Skin of body (tissue), 3 donors: ENCODE measurements at places on chromosomes 5 and 9.
A peak's percentile ranks its signal among the peaks of the same experiment; 100 is the strongest.

DNA sequence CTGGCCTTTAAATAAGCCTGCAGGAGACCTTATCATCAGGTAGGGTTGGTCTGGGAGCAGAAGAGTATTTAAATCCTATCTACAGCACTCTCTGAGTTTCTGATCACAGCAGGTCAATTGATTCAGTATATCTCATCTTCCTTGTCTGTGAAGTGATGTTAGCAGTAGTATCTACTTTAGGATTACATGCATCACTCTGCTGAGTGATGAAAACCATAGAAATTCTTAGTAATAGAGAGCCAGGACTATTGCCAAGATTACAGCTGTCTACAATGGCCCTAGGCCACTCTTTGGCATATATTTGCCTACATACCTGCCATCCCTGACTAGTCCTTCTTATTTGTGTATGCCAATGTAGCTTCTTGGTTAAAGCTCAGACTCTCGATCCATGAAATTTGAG, 183.8 kb downstream of the ASTN2 start:
- no peak for DNase-seq

- peak; percentile 10 for DNase-seq
Measured at GRCh38 chr9:113631137-113631765, 167.7 kb downstream of the RGS3 start.

DNA sequence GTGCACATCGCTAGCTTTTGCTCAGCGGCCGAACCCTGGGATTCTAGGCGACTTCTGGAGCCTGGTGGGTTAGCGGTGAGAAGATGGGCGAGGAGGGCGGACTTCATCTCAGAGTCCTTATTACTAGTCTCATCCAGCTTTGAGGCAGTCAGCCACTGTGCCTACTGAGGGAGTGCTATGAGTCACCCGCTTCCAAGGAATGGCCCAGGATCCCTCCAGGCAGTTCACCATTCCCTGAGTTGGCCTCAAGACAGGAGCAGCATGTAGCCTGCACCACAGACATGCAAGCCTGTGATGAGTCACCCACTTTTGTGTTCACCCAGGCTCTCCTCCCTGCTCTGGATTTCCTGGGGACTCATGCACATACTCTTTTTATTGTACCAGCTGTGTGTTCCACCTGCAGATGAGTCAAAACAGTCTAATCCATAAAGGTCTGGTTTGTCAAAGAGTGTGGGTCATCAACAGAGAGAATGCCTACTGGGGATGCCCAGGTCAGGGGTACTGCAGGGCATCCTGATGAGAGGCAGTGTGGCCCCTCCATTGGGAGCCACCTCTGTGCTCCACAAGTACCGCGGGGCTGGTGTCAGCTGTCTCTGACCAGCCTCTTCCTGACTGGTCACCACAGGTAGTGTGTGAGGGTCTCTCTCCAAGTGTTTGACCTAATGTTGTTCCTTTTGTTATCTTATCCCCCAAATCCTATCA, 20.2 kb downstream of the SLC22A5 start:
- DNase-seq, result no peak

DNA sequence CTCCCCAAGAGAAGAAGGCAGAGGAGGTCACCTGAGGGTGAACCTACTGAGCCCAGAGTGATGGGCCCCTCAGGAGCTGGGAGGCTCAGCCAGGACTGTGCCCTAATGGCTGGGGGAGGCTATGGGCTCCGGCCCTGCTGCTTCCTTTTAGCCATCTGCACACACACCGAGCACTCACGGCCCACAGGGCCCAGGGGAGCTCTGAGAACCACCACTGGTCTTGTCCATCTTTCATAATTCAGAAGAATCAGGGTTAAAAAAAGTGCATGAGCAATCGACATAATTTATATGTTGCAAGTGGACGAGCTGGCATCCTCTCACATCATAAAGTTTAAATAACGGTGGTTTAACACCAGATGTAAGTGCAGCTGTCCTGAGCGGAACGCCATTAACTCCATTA, 162.1 kb downstream of the FSTL4 start:
- no peak for DNase-seq

DNA sequence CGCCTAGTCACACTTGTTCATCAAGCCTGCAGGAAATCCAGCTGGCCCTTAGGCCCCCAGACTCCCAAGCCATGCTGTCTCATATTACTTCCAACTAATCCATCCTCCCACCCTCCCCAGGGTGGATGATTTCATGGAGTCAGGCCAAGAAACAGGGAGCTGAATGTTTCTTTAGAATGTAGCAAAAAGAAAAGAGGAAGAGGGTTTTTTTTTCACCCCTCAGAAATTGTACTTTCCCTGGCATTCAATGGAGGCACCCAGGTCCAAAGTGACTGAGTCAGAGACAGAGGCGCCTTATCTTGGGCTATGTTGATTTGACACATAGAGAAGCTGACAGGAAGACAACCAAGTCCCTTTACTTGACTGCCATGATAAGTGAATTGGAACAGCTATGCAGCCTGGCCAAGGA, 260.2 kb upstream of the NR4A3 start:
- no peak for DNase-seq

GRCh38 chr5:61289669-61290306, 42.3 kb upstream of the ZSWIM6 start:
- no peak for DNase-seq

GRCh38 chr9:79673614-79674013, 101.8 kb downstream of the TLE4 start:
- DNase-seq, result no peak
